ENCODE measurements at places on chromosomes 13 and 19. TPM values are rescaled to one million over a fixed set of nuclear protein-coding genes. Genes with fewer than 3 reads are reported as not detected.

Gene GPR12
- not detected for total RNA-seq

Gene C5AR1
- total RNA-seq: not detected

Gene C19orf25
- 47.6 TPM for total RNA-seq

Gene CD70
- not detected for total RNA-seq

Gene POGLUT2
- total RNA-seq: 27.1 TPM

Gene RNF225
- total RNA-seq: not detected

Gene CLC
- total RNA-seq: not detected

Gene F10
- 16.0 TPM for total RNA-seq

Gene TMEM255B
- 0.53 TPM for total RNA-seq

Gene TMEM161A
- 34.3 TPM for total RNA-seq

Gene FBN3
- not detected for total RNA-seq

Gene CCNE1
- 7.5 TPM for total RNA-seq
